CD4-positive, alpha-beta T cell treated with Interleukin-17A for 1 hour (primary cell): ENCODE measurements at places on chromosomes 13 and 19.

- DNase-seq, result no peak
Observed at GRCh38 chr13:73820688-73821087, 313.5 kb downstream of the KLF12 start.

DNA sequence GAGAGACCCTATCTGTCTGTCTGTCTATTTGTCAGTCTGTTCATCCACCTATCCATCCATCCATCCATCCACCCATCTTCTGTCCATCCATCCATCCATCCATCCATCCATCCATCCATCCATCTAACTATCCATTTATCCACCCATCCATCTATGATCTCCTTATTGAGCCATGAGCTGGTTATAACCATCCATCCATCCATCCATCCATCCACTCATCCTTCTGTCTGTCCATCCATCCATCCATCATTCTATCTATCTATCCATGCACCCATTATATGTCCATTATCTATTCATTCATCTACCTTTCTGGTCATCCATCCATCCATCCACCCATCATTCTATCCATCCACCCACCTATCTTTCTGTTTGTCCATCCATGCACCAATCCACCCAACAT lies 44.6 kb downstream of the NWD1 start:
- no peak for DNase-seq

DNA sequence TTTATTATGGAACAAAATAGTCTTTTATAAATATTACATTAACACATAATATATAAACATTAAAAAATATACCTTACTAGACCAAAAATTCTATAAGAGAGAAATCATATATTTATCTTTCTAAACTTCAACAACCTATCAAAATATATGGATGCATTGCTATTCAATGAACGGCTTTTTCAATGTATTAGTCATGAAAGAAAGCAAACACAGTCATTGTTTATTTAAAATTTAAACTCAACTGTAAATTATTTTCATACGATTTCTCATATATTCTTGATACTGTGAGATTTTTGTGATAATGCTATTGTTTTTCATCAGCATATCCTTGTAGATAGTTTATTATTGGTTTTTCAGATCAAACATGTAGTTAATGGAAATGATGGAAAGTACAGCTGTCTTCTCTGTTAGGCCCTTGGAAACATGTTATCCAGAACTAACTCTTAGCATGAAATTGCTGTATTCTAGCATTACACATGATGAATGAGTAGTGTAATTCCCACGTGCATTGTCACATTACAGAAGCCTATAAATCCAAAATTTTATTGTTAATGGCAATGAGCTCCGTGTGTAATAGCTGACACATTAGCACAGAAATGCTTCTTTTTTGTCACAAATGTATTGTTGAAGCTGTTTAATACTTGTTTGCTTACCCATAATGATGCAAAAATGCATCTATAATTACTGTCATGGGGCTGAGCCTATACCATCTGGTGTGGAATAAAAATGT lies 1639.9 kb downstream of the SLITRK5 start:
- DNase-seq, result no peak

GRCh38 chr13:100904293-100904976 lies 229.8 kb upstream of the TMTC4 start:
- DNase-seq, result no peak

- no peak for DNase-seq
Observed at GRCh38 chr19:28405346-28405742, 807.6 kb downstream of the UQCRFS1 start.

DNA sequence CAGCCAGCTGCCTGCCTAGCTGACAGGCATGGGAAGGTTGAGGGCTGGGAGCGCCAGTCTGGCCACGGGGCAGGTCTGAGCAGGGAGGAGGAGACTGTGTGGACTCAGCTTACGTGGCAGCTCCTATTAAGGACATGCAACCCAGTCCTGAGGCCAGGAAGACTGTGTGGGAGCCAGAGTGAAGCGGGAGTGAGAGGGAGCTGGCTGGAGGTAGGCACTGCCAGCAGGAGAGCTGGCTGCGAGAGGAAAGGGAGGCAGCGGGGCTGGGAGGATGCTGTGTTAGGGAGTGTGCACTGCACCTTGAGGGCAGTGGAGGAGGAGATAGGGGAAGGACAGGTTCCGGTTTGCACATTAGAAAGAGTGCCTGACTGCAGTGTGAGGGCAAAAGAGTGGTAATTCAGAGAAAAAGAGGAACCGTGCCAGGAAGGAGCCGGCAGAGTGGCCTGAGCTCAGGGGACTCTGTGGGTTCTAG lies 99.2 kb downstream of the SLC7A1 start:
- no peak for DNase-seq

- DNase-seq, result no peak
Observed at GRCh38 chr13:111038887-111039286, 76.2 kb upstream of the ARHGEF7 start.

- peak; percentile 8 for DNase-seq
Observed at GRCh38 chr19:29715701-29716581, 880 bp upstream of the C19orf12 start.

DNA sequence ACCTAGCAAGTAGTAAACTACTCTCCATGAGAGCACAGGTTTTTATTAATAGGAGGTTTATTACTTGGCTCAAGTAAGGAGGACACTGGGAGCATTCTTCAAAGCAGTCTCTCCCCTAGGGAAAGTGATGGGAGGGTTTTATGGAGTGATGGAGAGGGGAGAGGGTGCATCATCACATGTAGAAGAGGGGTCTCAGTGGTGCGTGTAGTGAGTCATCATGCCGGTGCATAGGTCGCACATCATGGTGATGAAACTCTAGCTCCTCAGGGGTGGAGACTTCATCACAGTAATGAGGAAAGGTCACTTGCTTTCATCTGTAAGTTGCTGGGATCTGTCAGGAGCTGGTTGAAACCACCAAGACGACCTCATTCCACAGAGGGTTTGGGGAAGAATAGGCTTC lies 210.8 kb upstream of the UBL3 start:
- DNase-seq, result no peak

- DNase-seq, result peak; percentile 72
Observed at GRCh38 chr19:3801412-3802096, 15.4 kb upstream of the MATK start.

DNA sequence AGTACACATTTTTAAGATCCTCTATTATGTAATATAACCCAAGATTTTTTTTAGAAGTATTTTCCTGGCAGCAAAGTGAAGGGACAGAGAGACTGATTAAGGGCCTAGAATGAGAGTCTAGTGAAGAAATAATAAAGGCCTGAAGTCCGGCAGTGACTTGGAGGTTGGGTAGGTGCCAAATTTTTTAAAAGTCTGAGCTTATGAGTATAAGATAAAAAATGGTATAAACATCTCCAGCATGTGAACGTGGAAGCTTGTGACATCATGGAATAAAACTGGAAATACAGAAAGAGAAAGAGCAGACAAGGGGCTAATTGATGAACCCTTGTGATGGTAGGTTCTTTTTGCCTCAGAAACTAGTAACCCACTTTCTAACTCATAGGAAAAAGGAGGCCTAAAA lies 174.6 kb downstream of the SUCLA2 start:
- no peak for DNase-seq

DNA sequence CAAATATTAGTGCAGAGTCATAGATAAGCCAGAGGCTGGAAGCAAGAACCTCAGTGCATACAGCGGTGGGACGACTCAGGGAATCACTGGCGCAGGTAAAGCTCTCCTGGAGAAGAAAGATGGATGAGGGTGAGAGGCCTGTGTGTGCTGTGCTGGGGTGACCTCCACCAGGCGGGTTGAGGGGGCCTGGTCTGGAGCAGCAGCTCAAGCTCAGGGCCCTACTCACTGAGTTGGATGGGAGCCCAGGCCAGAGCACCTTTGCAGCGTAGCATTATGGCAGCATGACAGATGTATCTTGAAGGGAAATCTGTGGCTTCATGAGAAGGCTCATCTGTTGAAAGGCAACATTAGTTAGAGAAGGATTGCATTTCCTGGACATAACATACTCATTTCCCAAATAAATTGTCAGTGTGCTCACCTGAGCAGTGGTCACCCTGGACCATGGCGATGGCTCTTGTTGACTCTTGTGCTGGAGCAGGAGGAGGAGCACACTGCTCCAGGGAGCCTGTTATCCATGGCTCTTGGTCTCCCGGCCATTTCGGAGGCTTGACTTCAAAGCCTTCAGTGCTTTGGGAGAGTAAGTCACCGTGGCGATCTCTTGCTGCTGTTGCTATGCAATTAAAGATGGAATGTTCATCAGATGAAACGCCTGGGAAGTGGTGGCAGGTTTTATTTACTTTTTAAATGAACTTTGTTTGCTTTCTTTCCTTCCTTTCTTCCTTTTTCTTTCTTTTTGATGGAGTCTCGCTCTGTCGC lies 25.0 kb downstream of the HNRNPM start:
- no peak for DNase-seq

DNA sequence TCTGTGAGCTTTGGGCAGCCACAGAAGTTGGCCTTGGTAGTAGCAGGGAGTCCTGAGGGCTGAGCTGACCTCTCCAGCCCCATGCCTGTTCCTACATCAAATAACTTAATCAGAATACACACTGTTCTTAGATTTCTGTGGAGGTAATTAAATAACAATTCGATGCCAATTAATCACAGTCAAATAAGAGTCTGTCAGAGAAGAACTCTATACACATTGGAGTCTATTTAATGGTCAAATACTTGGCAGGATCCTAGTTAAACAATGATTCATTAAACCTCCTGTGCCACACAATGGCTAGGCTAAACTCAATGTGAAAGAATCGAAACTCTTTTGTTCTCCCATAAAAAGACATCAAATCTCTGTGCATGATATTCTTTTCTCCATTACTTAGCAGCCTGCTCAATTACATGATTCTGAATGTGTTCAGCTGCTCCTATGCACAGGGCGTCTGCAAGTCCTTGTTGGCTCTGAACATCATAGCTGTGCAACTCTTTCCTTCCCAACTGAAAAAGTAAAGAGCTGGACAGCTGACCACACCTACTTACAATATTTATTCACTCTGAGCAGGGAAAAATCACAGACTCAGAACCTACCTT lies 173.1 kb downstream of the ABCC4 start:
- DNase-seq, result no peak

DNA sequence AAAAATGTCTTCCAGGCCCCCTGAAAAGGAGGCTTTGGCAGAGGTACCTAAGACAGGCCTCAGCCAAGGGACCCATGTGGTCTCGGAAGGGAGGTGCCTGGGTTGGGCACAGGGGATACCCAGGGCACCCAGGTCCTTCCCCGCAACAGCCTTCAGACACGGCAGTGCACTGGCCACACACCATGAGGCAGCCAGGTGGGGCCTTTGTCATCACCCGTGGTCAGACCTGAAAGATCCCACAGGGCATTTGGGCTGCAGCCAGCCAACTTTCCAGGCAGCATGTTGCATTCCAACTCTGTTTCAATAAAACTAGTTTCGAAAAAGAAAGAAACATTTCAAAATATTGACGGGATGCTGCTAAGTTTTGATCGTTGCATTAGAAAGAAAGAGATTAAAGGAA lies 4.7 kb upstream of the TUBGCP3 start:
- DNase-seq, result no peak

- DNase-seq, result no peak
Observed at GRCh38 chr13:51041710-51042109, 69.4 kb downstream of the C13orf42 start.

- no peak for DNase-seq
Observed at GRCh38 chr19:2798733-2799132, 13.4 kb downstream of the THOP1 start.

DNA sequence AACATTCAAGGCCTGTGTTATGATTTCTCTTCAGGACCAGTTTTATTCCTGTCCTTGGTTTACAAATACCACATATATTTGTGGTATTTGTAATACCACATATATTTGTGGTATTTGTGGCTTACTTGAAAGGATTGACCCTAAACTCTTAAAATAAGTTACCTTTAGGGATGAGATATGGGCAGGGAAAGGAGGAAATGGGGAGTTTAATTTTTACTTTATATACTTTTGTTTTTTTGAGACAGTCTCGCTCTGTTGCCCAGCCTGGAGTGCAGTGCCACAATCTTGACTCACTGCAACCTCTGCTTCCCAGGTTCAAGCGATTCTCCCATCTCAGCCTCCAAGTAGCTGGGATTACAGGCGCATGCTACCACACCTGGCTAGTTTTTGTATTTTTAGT lies 2.3 kb upstream of the TGDS start:
- DNase-seq, result no peak

DNA sequence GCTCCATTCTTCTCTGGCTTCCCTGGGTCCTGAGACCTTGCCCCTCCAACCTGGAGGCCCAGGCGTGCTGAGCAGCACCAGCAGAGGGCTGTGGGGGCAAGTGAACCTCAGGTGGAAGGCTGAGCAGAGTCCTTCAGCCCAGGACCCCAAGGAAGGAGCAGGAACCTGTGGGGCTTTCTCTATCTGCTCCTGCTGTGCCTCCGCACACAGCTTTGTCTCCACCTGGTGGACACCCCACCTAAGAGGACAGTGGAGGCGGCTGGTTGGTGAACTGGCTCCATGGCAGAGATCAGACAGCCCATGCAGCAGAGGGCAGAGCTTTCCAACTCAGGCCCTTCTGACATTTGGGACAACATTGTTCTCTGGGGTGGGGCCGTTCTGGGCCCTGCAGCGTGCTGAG lies 19.7 kb downstream of the ZFR2 start:
- peak; percentile 50 for DNase-seq

DNA sequence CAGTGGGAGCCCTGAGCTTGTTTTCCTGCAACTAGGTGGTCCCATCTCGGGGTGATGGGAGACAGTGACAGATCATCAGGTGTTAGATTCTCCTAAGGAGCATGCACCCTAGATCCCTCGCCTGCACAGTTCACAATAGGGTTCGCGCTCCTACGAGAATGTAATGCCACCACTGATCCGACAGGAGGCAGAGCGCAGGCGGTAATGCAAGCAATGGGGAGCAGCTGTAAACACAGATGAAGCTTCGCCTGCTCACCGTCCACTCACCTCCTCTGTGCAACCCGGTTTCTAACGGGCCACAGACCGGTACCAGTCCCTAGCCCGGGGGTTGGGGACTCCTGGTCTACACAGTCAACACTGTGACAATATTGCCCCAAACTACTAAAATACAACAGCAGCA lies 38.8 kb downstream of the CARD8 start:
- DNase-seq, result no peak

- no peak for DNase-seq
Observed at GRCh38 chr13:26270707-26271106, 16.8 kb downstream of the CDK8 start.

- DNase-seq, result no peak
Observed at GRCh38 chr19:16380943-16381755, 56.5 kb downstream of the KLF2 start.

GRCh38 chr13:28137596-28137995 lies 749 bp upstream of the PAN3 start:
- no peak for DNase-seq

DNA sequence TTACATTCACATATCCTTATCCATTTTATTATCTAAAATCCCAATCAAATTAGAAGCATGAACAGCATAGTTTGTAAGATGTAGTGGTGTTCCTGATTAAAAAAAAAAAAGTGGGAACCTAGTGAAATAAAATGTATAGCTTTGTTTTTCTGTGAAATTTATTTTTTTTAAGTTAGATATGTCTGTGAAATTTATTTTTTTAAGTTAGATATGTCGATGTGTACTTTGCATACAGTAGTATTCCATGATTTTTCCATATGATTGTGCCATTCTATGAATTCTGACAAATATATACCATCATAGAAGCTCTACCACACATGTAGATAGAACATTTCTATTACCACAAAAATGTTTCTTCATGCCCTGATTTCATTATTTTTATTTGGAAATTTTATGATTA lies 6.0 kb upstream of the MAB21L1 start:
- DNase-seq, result no peak

GRCh38 chr19:53910170-53910518 lies 1.1 kb downstream of the CACNG7 start:
- DNase-seq, result no peak
